NCI-H1930 (cell line): ENCODE measurements at places on chromosomes 16 and 17.

DNA sequence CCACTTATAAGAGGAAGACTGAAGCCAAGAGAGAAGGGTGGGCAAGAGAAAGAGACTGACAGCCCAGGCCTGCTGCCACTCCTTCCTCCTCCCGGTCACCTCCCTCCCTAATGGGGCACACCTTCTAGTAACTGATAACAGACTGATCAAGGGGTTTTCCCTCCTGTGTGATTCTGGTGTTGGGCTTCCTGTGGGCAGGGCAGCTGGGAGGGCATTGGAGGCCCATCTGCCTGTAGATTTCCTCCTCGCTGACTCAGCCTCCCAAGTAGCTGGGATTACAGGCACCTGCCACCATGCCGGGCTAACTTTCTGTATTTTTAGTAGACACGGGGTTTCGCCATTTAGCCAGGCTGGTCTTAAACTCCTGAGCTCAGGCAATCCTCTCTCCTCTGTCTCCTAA is 16.2 kb downstream of the CA4 start:
- no peak for DNase-seq

- DNase-seq, result no peak
Measured at GRCh38 chr16:86635176-86635876, 57.0 kb downstream of the FOXL1 start.

DNA sequence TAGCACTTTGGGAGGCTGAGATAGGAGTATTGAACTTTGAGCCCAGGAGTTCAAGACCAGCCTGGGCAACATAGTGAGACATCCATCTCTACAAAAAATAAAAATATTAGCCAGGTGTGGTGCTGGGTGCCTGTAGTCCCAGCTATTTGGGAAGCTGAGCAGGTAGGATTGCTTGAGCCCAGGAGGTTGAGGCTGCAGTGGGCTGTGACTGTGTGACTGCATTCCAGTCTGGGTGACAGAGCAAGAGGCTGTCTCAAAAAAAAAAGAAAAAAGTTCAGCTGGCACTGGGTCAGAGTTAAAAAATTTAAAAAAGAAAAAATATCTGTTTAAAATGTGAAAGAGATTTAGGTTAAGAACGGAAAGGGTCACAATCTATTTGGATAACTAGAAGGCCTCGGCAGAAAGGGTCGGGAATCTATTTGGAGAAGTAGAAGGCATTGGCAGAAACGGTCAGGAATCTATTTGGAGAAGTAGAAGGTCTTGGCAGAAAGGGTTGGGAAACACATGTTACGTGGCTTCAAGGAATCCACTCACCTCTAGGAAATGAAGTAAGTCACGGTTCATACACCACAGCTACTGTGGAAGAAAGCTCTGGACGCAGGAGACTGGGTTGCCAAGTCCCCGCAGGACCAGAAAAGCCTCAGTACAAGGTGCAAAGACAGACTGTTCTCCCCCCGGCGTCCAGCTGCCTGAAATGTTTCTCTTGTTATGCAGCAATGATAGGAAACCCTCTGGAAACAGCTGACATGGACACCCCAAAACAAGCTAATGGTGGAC is 25.3 kb downstream of the LMF1 start:
- no peak for DNase-seq

DNA sequence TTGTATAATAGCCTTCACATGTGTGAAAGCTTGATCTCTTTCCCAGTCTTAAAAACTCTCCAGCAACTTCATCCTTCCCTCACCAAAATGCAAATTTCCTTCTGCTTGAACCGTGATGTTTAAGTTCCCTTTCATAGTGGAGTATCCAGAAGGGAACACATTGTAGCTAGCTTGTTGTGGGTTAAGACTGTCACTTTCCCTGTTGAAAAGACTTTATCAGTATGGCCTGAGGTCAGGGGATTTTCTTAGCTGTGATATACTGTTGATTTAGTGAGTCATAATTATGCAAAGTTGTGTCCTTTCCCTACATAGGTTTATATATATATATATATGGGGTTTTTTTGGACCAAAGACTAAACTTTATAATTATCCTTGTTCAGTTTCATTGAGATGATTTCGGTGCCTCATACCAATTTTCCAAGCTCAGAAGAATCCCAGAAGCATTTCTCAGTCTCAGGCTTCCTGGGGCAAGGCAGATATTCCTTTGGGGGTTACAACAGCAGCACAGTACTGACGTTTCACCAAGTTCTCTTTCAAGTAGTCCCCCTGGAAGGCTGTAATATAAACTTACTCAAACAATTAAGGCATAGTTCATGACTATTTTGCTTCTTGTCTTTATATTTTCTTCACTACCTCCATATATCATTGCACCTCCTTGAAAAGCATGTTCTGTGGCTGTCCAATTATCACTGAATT is 35.7 kb downstream of the ESRP2 start:
- DNase-seq, result no peak

GRCh38 chr17:52606098-52606497 is 447.6 kb upstream of the CA10 start:
- no peak for DNase-seq

DNA sequence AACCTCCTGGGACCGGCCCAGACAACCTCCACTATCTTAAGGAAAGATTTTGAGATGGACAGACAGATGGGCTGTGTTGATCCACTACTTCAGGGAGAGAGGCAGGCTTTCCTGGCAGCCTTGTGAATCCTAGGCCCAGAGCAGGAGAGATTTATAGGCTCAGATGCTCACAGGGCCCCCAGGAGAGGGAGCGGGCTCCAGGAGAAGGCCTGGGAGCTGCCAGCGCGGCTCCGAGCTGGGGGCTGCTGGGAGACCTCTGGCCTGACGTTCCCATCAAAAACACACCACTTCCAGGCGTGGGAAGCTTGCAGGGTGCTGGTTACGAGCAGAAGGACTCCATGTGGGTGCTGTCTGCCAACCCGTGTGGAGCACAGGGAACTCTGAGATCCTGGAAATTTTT is 53.2 kb downstream of the MYH11 start:
- DNase-seq, result no peak

GRCh38 chr17:11351479-11351878 is 110.5 kb downstream of the SHISA6 start:
- no peak for DNase-seq

DNA sequence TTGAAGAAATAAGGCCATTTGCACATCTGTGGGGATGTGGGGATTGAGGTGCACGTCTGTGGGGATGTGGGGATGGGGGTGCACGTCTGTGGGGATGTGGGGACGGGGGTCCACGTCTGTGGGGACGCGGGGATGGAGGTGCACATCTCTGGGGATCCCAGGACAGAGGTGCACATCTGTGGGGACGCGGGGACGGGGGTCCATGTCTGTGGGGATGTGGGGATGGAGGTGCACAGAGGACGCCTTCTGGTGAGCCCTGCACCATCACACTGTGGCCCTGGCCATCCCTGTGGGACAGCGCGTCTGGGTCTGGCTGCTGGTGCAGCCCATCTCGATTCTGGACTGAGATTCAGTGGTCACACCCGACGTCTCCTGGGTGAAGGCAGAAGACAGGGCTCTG is 161.4 kb downstream of the LAT start:
- DNase-seq, result no peak

- DNase-seq, result no peak
Measured at GRCh38 chr16:2511996-2512734, 1.6 kb upstream of the ATP6V0C start.

- DNase-seq, result no peak
Measured at GRCh38 chr16:58422809-58423208, 30.5 kb downstream of the GINS3 start.

- no peak for DNase-seq
Measured at GRCh38 chr17:12068946-12069345, 48.3 kb downstream of the MAP2K4 start.

DNA sequence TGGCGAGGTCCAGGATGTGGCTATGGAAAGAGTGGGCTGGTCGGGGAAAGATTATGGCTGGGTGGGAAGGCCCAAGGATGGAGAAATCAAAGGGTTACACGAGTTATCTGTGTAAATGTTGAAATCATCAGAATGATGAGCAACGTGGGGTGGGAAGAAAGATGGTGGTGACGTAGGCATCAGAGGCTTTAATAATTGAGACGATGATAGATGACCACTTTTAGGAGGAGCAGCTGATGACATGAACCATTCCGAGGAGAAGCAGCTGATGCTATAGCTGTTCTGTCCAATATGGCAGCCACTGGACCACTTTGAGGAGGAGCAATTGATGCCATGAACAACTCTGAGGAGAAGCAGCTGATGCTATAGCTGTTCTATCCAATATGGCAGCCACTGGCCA is 141.2 kb downstream of the USP31 start:
- DNase-seq, result no peak

DNA sequence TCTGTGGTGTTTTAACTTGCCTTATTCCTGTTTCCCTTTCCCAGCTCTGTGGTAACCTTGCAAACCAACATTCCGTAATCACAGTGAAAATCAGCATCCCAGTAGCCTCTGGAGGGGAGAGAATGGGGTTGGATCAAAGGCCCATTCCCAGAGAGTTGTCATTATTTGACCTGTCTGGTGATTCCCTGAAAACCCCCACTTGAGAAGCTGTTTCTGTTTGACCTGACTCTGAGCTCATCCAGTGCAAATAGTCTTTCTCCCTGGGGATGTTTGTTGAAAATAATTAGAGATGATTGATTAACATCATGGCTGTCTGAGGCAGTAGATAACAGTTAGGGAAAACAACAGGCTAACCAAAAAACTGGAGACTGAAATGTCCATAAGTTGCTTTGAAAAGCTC is 3.0 kb downstream of the CACNG1 start:
- DNase-seq, result no peak

- no peak for DNase-seq
Measured at GRCh38 chr16:12252616-12253015, 276.1 kb downstream of the SNX29 start.

DNA sequence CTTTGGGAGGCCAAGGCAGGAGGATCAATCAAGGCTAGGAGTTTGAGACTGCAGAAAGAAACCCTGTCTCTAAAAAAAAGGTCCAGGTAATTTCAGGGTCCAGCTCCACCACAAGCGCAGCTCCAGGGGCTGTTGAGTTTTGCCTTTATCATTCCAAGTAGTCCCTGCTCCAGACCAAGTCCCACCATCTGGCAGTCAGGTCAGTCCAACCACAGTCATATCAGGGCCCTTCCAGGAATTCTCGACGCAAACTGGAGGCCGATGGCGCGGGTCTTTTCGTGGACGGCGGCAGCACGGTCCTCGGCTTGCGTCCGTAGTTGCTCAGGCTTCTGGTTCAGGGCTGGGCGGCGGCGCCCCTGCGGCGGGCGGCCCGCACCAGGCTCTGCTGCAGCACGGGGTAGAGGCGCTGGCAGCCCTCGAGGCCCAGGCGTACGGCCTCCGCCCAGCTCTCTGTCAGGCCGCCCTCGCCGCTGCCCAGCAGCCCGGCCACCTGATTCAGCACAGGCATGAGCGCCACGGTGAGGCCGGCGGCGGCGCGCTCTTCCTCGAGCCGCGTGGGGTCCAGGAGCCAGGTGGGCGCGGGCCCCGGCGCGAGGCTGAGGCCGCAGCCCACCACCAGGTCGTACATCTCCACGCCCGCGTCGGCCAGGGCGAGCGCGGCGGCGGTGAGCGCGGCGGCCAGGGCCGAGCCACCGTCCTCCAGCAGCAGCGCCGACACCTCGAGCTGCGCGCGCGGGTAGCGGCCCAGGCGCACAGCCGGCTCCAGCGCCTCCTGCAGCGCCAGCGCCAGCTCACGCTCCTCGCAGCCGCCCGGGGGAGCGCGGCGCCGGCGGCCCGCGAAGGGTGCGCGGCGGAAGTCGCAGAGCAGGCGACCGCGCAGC is 752 bp downstream of the EXOSC6 start:
- peak; percentile 45 for DNase-seq

GRCh38 chr17:48617471-48618255 is 2.6 kb upstream of the HOXB8 start:
- DNase-seq, result no peak

DNA sequence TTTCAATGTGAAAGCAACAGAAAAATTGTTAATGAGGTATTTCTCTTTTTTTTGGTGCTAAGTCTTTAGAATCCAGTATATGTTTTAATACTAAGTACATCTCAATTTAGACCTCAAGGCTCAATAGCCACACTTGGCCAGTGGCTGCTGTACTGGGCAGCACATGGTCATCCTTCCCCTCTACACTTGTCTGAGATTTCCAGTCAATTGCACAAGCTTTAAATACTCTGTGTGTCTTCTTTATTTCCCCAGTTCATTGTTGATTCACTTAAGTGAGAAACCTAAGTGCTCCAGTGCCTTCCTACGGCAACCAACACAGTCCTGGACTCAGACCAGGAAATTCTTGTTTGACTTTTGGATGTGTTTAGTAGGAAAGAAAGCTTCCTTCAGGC is 62.2 kb downstream of the TNRC6C start:
- DNase-seq, result no peak
